ENCODE measurements at places on chromosomes 6 and 20. TPM values are rescaled to one million over a fixed set of nuclear protein-coding genes. Genes with fewer than 3 reads are reported as not detected.

The EBF4 gene
- 2.5 TPM for total RNA-seq

The OSBPL2 gene
- 20.6 TPM for total RNA-seq

The CCN6 gene
- 1.4 TPM for total RNA-seq

The MED23 gene
- total RNA-seq, result 15.0 TPM

The ESF1 gene
- 11.6 TPM for total RNA-seq

Data from epithelial cell of proximal tubule (primary cell).